NCI-H524 (cell line): ENCODE measurements at places on chromosomes 12 and 14.

- peak; percentile 50 for DNase-seq
These were observed 386.8 kb downstream of the BCAT1 start for GRCh38 chr12:24561882-24562770.

DNA sequence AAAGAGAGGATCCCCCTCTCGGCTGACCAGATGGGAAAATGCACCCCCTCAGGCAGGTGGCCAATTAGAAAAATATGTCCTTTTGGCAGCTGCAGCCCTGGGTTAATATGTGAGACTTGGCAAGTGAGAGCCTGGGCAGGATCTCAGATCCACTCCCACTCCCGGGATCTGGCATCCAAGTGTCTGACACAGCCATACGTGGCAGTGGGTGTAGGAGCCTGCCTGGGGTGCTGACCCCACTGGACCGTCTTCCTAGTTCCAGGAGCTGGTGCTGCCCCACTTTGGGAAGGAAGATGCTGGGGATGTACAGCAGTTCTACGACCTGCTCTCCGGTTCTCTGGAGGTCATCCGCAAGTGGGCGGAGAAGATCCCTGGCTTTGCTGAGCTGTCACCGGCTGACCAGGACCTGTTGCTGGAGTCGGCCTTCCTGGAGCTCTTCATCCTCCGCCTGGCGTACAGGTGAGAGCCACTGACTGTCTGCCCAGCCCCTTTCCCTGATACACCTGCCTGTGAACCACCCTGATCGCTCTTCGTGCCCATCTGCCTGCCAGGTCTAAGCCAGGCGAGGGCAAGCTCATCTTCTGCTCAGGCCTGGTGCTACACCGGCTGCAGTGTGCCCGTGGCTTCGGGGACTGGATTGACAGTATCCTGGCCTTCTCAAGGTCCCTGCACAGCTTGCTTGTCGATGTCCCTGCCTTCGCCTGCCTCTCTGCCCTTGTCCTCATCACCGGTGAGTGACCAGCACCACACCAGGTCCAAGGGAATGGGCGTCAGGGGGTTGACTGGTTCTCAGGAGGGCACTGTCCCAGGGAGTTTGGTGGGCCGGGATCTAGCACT lies 5.8 kb downstream of the NR4A1 start:
- DNase-seq, result no peak

- no peak for DNase-seq
These were observed 218.6 kb upstream of the DCN start for GRCh38 chr12:91401190-91401589.

GRCh38 chr12:1022032-1022970 lies 31.3 kb downstream of the ERC1 start:
- no peak for DNase-seq

GRCh38 chr14:65879248-65880009 lies 466.9 kb downstream of the FUT8 start:
- DNase-seq, result no peak

GRCh38 chr12:110860833-110861296 lies 14.1 kb downstream of the CCDC63 start:
- DNase-seq, result no peak

DNA sequence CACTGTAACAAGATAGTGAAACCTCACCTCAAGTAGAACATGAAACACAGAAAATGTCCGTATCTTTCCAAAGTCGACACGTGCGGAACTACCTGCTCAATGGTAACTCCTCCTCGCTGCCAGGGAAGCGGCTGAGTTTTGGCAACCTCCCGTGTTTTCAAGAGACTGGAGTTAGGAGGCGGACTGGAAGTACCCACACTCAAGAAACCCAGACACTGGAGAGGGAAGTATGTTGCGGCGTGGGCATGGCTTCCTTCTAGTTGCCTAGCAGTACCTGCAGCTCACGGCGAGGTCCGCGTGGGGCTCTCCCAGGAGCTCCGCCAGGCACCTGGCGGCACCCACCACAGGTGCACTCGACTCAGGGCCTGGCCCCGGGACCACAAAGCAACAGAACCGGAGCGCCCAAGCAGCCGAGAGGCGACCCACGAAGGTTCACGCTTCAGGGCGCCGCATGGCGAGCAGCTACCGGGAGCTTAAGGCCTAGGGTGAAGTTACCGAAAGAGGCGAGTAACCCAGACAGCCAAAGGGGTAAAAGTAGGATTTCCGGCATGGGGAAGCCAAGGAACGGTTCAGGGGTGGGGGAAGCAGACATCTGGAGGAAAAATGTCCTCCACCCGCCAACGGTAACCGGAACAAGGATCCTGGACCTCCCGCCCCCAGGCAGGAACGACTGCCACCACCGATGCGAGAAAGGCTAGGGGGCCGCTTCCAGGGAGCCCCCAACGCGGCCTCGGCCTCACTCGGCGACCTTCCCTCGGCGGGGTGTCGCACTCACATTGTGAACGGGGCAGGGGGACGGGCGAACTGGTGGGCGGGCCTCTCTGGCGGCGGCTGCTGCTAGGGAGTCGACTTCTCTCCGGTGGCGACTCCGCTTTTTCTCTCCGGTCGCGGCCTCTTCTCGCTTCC lies 608 bp downstream of the PTGES3 start:
- peak; percentile 52 for DNase-seq

- DNase-seq, result no peak
These were observed 109.7 kb downstream of the ANO4 start for GRCh38 chr12:100904270-100904669.

DNA sequence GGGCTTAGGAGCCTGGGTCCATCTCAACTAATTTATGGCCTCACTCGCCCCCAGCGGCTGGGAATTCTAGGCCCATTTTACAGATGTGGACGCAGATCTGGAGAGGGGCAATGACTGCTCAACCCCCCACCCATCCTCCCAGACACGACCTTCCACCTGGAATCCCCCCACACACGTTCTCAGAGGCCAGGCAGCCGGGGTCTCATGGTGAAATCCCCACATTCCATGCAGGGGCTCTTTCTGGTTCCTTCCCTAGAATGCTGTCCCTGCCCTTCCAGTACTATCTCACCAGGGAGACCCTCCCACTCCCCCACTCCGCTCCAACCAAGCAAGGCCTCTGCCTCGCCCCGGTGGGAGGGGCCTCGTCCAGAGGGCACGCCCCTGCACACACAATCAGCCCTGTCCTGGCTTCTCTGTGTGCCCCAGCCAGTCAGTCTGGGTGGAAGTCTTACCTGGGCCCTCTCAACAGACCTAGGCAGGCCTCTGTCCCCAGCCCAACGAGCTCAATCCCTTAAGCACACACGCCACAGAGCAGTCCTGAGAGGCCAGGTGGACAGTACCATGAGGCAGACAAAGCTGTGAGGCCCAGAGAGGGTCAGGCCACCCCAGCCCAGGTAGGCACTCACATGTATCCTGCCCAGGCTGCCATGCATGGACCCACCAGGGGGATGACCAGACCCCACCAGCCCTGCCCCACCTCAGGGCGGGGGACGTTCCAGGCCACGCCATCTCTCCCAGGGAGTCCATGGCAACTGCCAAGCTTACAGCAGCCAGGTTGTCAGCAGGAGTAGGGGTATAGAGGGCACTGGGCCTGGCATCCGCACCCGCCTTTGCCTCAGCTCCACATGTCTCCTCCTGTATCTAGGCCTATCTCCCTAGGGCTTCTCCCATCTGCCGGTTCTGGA lies 1.3 kb upstream of the ANKRD9 start:
- DNase-seq, result no peak

DNA sequence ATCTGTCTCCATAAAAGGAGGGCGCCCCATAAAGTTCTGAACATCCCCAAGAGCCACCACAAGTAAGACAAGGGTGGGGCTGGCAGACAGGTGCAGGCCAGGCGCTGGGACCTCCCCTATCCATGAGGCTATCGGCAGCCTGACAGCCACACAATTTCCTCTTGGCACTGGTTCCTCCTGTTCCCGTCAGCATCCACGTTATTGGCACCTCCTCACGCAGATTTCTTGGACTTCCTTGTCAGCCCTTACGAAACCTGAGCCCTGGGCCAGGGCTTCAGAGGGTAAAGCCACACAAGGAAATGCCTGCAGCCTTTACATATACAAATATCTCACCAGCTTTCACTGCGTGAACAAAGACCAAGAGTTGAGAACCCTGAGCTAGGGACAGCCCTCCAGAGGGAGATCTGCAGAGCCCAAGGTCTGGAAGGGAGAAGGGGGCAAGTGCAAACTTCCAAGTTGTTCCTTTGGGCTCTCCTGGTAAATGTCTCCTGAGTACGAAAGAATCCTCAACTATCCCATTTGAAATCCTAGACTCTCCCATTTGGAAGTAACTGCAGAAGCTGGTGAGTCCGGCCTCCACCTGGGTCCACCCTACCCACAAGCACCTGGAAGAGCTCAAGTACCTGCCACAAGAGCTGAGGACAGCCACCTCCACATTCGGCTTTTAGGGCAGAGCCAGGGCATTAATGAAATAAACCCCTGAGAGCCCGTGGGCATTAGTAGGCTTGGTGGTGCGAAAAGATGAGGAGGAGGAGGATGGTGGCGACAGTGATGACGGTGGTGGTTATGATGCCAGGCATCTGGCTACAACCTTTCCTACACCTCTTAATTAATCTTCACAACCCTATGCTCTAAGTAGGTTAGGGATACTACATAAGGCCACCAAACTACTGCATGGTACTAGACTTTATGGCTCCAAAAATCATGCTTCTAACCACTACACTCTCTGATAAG lies 5.5 kb upstream of the TC2N start:
- no peak for DNase-seq

- DNase-seq, result no peak
These were observed 69.1 kb upstream of the DNM1L start for GRCh38 chr12:32609966-32610365.

DNA sequence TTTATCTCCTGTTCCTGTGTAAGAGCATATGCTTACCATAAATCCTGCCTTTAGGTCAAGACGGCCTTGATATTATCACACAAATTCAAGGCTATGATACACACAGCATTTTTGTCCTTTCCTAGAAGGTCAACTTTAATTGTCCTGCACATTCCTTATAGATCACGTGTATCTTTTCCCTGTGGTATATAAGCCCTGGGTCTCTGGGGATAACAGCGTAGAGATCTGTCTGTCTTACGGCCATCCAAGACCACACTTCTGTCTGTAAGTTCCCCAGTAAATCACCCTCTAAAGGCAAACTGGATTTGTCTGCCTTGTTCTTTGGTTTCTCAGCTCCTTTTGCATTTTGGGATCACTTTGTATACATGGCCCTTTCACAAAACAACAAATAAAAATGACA lies 69.5 kb upstream of the TCL1B start:
- no peak for DNase-seq

DNA sequence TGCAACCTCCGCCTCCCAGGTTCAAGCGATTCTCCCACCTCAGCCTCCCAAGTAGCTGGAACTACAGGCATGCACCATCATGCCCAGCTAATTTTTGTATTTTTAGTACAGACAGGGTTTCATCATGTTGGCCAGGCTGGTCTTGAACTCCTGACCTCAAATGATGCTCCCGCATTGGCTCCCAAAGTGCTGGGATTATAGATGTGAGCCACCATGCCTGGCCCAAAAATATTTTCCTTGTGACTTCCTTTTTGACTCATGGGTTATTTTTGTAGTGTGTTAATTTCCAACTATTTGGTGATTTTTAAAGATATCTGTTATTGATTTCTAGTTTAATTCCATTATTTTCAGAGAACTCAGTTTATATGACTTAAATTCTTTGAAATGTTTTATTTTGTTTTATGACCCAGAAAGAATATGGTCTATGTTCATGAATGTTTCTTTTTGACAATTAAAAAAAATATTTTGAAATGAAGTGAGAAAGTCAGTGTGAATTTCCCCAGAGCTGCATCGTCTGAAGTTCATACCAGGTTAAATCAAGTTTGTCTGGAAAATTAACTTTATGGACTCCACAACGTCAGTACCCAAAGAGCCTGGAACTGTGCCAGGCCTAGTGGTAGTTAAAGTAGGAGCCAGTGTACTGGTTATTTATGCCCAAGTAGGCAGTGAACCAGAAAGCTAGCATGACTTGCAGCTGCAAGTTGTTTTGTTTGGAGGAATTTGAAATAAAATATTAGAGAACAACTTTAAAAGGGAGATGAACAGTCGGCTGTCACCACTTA lies 2.8 kb upstream of the CDKL1 start:
- no peak for DNase-seq

DNA sequence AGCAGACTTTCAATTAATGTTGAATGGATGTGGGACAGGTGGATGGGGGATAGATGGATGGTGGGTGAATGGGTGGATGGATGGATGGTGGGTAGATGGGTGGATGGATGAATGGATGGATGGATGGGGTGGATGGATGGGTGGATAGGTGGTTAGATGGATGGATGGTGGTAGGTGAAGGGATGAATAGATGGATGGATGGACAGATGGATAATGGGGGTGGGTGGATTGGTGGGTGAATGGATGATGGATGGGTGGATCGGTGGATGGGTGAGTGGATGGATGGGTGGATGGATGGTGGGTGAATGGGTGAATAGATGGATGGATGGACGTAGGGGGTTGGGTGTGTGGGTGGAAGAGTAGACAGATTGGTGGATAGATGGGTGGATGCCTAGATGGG lies 14.0 kb upstream of the INF2 start:
- DNase-seq, result no peak

GRCh38 chr12:3751151-3752095 lies 1.5 kb downstream of the CRACR2A start:
- no peak for DNase-seq

- no peak for DNase-seq
These were observed 318.9 kb downstream of the SNAPC1 start for GRCh38 chr14:62081012-62081612.

DNA sequence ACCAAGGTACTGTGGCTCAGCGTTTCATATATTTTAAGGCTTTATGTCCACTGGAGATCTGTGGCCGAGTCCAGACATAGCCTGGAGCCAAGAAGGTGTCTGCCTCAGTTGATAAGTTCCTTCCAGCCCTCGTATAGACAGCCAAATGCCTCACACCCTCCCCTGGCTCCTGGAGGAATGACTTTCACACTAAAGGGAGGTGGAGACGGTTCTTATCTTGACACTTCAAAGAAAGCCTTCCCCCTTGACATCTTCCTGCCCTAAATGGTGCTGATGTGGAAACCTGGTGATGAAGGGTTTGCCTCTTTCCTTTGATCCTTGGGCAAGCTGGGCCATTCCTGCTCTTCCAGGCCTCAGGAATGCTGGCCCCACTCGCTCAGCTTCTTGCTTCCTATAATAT lies 474.8 kb upstream of the TBX3 start:
- DNase-seq, result no peak

- no peak for DNase-seq
These were observed 97.3 kb upstream of the BCL2L14 start for GRCh38 chr12:11973396-11973795.

- DNase-seq, result peak; percentile 95
These were observed 9.3 kb upstream of the ESR2 start for GRCh38 chr14:64303471-64303917.

DNA sequence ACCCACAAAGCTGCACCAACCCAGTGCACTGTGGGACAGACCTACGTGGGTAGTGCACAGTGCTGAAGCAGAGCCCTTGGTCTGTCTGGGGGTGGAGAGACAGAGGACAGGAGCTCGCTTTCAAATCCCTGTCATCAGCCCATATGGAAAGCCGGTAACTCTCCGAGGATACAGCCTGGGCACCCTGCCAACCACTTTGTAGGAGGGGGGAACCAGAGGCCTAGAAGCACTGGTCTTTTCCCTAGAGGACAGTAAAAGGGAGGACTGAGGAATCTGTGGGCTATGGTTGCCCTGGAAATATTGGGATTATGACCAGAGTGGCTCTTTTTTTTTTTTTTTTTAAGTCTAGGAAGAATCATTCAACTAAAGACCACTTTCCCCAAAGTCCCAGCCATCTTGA lies 74.3 kb downstream of the MAP3K9 start:
- DNase-seq, result peak; percentile 99

- no peak for DNase-seq
These were observed 65.2 kb upstream of the CNOT2 start for GRCh38 chr12:70178038-70178437.

GRCh38 chr14:72965249-72965648 lies 39.0 kb downstream of the DCAF4 start:
- DNase-seq, result no peak

- no peak for DNase-seq
These were observed 133.1 kb downstream of the DAAM1 start for GRCh38 chr14:59321626-59321949.
